A549 treated with CpdA at 1 μM for 4 hours (cell line): ENCODE measurements at places on chromosomes 2 and 18. TPM values are rescaled to one million over a fixed set of nuclear protein-coding genes. Genes with fewer than 3 reads are reported as not detected.

The LIMS2 gene
- 4.0 to 8.1 TPM (median 5.2 TPM) in 5 replicates for total RNA-seq

The PAX8 gene
- total RNA-seq: 0.64 to 1.4 TPM (median 0.78 TPM) in 5 replicates

The OLA1 gene
- total RNA-seq: 117 to 132 TPM (median 127 TPM) in 5 replicates

The NGEF gene
- total RNA-seq: 14.6 to 20.9 TPM (median 19.1 TPM) in 5 replicates

The POTEF gene
- 0.02 TPM in 1 of 5 replicates, not detected in the others for total RNA-seq

The SLC4A1AP gene
- total RNA-seq: 28.9 to 38.0 TPM (median 32.9 TPM) in 5 replicates

The KCNG3 gene
- 0.59 to 0.98 TPM (median 0.86 TPM) in 5 replicates for total RNA-seq

The SLC9A4 gene
- total RNA-seq: not detected in 5 replicates

The TMEM131 gene
- 14.5 to 18.0 TPM (median 16.4 TPM) in 5 replicates for total RNA-seq
